ENCODE measurements at places on chromosomes 1 and 21. TPM values are rescaled to one million over a fixed set of nuclear protein-coding genes. Genes with fewer than 3 reads are reported as not detected.

DNA sequence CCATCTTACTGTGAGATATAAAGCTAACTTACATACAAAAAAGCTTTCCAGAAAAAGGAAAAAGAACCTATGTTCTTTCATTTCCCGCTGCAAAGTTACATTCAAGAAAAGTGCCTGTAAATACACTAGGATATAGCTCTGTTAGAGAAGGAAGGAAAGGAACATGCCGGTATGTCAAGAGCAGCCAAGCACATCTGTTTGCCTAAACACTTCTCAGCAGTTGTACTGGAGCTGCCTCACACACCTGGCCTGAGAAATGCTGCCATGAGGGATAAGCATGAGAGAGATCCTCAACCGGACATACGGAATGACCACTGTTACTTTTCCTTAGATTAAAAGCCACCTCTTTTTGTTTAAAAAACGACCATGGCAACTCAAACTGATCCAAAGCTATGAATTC, 189.7 kb downstream of the RERE start:
- H3K27ac ChIP-seq, result no peak overlapping the region
- DNase-seq, result no peak
- H3K27me3 ChIP-seq, result no peaks in the 10 kb centered on the region
- H3K4me3 ChIP-seq, result no peak overlapping the region

GRCh38 chr1:221670081-221670480, 71.8 kb downstream of the DUSP10 start:
- DNase-seq, result no peak
- H3K4me1 ChIP-seq, result no peaks in the 10 kb centered on the region

GRCh38 chr1:222616525-222616924, 1.4 kb upstream of the MIA3 start:
- no peak overlapping the region for H3K27ac ChIP-seq
- no peaks in the 10 kb centered on the region for H3K36me3 ChIP-seq
- H3K27me3 ChIP-seq, result no peaks in the 10 kb centered on the region
- DNase-seq, result no peak
- H3K4me1 ChIP-seq, result peaks cover 22% of the 10 kb centered on the region

The MACO1 gene
- total RNA-seq, result 20.6 TPM

DNA sequence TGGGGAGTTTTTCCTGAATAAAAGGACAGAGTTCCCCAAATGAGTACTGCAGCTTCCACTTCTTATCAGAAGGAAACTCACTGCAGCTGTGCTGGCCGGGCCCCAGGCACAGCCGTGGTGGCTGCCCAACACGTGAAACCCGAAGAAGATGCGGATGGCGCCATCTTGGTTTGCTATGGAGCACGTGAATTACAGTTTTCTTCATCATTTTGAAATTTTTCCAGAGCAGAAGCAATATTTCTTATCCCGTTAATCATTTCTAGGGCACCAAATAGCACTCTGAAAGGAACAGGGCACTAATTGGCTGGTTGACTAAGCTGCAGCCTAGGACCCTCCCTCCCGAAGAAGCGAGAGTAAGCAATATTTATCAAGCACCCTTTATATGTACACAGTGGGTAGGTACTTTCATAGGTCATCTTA, 63.2 kb upstream of the EPS8L3 start:
- H3K36me3 ChIP-seq, result no peaks in the 10 kb centered on the region
- no peaks in the 10 kb centered on the region for H3K27me3 ChIP-seq
- H3K27ac ChIP-seq, result no peak overlapping the region
- DNase-seq, result no peak
- no peaks in the 10 kb centered on the region for H3K4me1 ChIP-seq

The LCE1D gene
- not detected for total RNA-seq

GRCh38 chr1:219010720-219011119, 163.0 kb upstream of the LYPLAL1 start:
- H3K4me1 ChIP-seq, result no peaks in the 10 kb centered on the region
- H3K27ac ChIP-seq, result no peak overlapping the region
- H3K4me3 ChIP-seq, result no peak overlapping the region
- H3K27me3 ChIP-seq, result no peaks in the 10 kb centered on the region
- no peak for DNase-seq

GRCh38 chr21:46646541-46647154, 11.2 kb downstream of the PRMT2 start:
- H3K4me3 ChIP-seq, result no peak overlapping the region
- peaks cover 83% of the 10 kb centered on the region for H3K36me3 ChIP-seq
- DNase-seq, result no peak
- H3K27ac ChIP-seq, result no peak overlapping the region
- H3K27me3 ChIP-seq, result no peaks in the 10 kb centered on the region
- peaks cover 7% of the 10 kb centered on the region for H3K4me1 ChIP-seq

GRCh38 chr21:36483095-36483494, 3.2 kb upstream of the CLDN14 start:
- H3K4me3 ChIP-seq, result no peak overlapping the region
- H3K4me1 ChIP-seq, result no peaks in the 10 kb centered on the region
- no peak for DNase-seq

The ELK4 gene
- total RNA-seq, result 194 TPM

GRCh38 chr1:153626904-153627714, at the start of gene S100A13:
TSS of gene S100A13 (minus strand) at chr1:153627505. CDS start at chr1:153626472, 1,033 bp downstream.
- H3K36me3 ChIP-seq, result no peaks in the 10 kb centered on the region
- no peak within 1 kb of the TSS for H3K4me3 ChIP-seq
- DNase-seq, result no peak
- no peak within 1 kb of the TSS for H3K27ac ChIP-seq
- no peaks in the 10 kb centered on the region for H3K4me1 ChIP-seq
- no peaks in the 10 kb centered on the region for H3K27me3 ChIP-seq

The PLCH2 gene
- total RNA-seq, result 31.6 TPM

- H3K27me3 ChIP-seq, result no peaks in the 10 kb centered on the region
- no peak overlapping the region for H3K27ac ChIP-seq
- H3K36me3 ChIP-seq, result no peaks in the 10 kb centered on the region
- DNase-seq, result no peak
Observed at GRCh38 chr1:46175243-46175642, 356 bp downstream of the TSPAN1 start.

- peaks cover 30% of the 10 kb centered on the region for H3K4me1 ChIP-seq
- H3K4me3 ChIP-seq, result no peak overlapping the region
- peaks cover 20% of the 10 kb centered on the region for H3K36me3 ChIP-seq
- DNase-seq, result no peak
- H3K27me3 ChIP-seq, result no peaks in the 10 kb centered on the region
- no peak overlapping the region for H3K27ac ChIP-seq
Observed at GRCh38 chr1:160208557-160209320, 3.6 kb downstream of the PEA15 start.

The CACNA1S gene
- not detected for total RNA-seq

DNA sequence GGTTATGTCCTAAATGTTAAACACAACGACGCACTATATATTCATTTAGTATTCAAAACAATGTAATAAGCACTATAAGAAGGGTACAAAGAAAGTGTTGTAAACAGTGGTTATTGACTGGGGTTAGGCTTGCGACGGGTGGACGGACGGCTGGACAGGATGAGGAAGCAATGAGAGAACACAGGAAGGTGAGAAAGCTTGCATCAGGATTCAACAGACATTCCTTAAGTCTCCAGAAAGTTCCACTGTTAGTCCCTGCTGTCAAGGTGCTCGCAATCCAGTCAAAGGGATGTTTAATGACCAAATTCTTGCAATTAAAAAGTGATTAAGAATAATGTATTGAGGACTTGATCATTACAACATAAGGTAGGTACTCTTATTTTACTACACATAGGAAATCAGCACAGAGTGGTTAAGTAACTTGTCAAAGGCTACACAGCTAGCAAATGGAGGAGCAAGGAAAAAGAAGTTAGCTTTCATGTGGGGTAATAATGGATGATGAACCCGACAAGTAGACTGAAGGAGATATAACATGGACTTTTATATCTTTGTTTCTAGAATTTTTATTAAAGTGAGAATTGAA, 994 bp upstream of the ACBD6 start:
- peak overlapping the region; percentile 71 for H3K27ac ChIP-seq
- peak overlapping the region; percentile 89 for H3K4me3 ChIP-seq
- H3K27me3 ChIP-seq, result no peaks in the 10 kb centered on the region
- H3K4me1 ChIP-seq, result peaks cover 38% of the 10 kb centered on the region
- DNase-seq, result no peak

GRCh38 chr1:228664399-228664914, 70.8 kb upstream of the RHOU start:
- H3K4me3 ChIP-seq, result no peak overlapping the region
- H3K36me3 ChIP-seq, result no peaks in the 10 kb centered on the region
- H3K4me1 ChIP-seq, result no peaks in the 10 kb centered on the region
- DNase-seq, result peak; percentile 66
- no peaks in the 10 kb centered on the region for H3K27me3 ChIP-seq

The KPRP gene
- total RNA-seq, result not detected

DNA sequence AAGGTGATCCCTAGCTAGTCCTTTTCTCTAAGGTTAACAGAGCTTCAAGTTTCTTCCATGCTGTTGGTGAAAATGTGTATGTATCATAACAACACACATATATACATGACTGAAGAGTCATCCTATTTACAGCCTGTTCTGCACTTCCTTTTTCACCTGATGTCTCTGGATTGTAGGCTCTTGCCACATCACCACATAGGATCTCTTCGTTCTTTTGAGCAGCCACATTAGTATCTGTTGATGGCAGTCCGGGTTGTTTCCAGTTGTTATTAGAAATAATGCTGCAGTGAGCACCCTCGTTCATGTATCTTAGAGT, 19.7 kb downstream of the MRPL37 start:
- no peak overlapping the region for H3K27ac ChIP-seq
- H3K4me3 ChIP-seq, result no peak overlapping the region
- no peak for DNase-seq
- H3K27me3 ChIP-seq, result no peaks in the 10 kb centered on the region
- peaks cover 51% of the 10 kb centered on the region for H3K36me3 ChIP-seq
- no peaks in the 10 kb centered on the region for H3K4me1 ChIP-seq

DNA sequence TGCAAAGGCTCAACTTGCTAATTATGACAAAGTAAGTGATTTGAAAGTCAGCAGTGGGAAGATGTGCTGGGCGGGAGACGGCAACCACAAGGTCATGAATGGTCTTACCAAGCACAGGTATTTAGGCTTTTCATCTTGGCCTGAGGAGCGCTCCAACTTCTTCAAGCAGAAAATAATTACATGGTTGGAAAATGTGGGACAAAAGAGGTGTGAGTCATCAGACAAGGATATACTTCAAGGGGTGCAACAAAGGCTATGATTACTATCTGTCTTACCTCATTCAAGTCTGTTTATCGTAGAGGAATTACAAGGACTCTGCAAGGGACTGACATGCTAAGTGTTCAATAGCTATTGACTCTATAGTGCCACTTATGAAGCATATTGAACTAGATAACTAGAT, 2005.7 kb downstream of the MRPL39 start:
- H3K27ac ChIP-seq, result no peak overlapping the region
- H3K4me3 ChIP-seq, result no peak overlapping the region
- H3K4me1 ChIP-seq, result no peaks in the 10 kb centered on the region
- H3K36me3 ChIP-seq, result no peaks in the 10 kb centered on the region
- no peaks in the 10 kb centered on the region for H3K27me3 ChIP-seq
- no peak for DNase-seq

DNA sequence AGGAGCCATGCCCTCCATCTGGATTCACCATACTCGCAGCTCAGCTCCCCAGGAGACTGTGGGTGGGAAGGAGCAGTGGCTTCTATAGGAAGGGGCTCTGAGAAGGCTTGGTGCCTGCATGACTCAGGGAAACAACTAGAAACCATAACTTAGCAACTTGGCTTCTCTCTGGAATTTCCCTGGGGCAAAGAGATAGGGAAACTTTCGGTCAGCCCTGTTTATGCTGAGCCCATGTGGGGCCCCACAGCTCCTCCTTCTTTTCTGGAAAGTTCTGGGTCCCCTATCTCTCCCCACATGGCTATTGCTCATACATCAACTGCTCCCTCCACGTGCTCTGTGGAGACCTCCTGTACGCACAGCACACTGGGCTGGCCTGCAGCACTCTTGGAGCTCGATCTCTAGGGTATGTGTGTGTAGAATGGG, 39.3 kb downstream of the PLEKHA6 start:
- no peaks in the 10 kb centered on the region for H3K27me3 ChIP-seq
- no peaks in the 10 kb centered on the region for H3K4me1 ChIP-seq
- DNase-seq, result no peak
- no peaks in the 10 kb centered on the region for H3K36me3 ChIP-seq
- no peak overlapping the region for H3K4me3 ChIP-seq

GRCh38 chr1:111888740-111889376, 100.6 kb downstream of the KCND3 start:
- no peak for DNase-seq
- H3K36me3 ChIP-seq, result no peaks in the 10 kb centered on the region
- no peak overlapping the region for H3K27ac ChIP-seq
- H3K27me3 ChIP-seq, result no peaks in the 10 kb centered on the region
- no peak overlapping the region for H3K4me3 ChIP-seq
